Osteocyte (in vitro differentiated cells): ENCODE measurements at places on chromosomes 3 and 15. TPM values are rescaled to one million over a fixed set of nuclear protein-coding genes. Genes with fewer than 3 reads are reported as not detected.

MED12L gene
- 1.4 TPM in 2 replicates for total RNA-seq

P2RY12 gene
- not detected in 2 replicates for total RNA-seq

HRG gene
- total RNA-seq, result not detected in 2 replicates

FBXL22 gene
- total RNA-seq, result 0.48 and 0.52 TPM in 2 replicates

SPTBN5 gene
- total RNA-seq, result 3.0 and 3.2 TPM in 2 replicates

CFAP91 gene
- not detected in 2 replicates for total RNA-seq

NOX5 gene
- not detected in 2 replicates for total RNA-seq

TUSC7 gene
- not detected in 2 replicates for total RNA-seq

CXCR6 gene
- not detected in 2 replicates for total RNA-seq

TMC3 gene
- total RNA-seq, result not detected in 2 replicates

ADCY5 gene
- 10.6 and 15.3 TPM in 2 replicates for total RNA-seq

KCNAB1 gene
- 0.21 and 0.24 TPM in 2 replicates for total RNA-seq

ACAN gene
- 11.6 and 13.2 TPM in 2 replicates for total RNA-seq

GRCh38 chr15:94203306-94203705 lies 28.1 kb upstream of the MCTP2 start:
- H3K4me3 ChIP-seq, result no peak overlapping the region
- no peaks in the 10 kb centered on the region for H3K27me3 ChIP-seq

- H3K27me3 ChIP-seq, result no peaks in the 10 kb centered on the region
- H3K27ac ChIP-seq, result no peak overlapping the region
- peaks cover 6% of the 10 kb centered on the region for H3K4me1 ChIP-seq
- H3K4me3 ChIP-seq, result no peak overlapping the region
- peaks cover 46% of the 10 kb centered on the region for H3K36me3 ChIP-seq
- DNase-seq, result no peak
Measured at GRCh38 chr3:11300970-11301369, 28.8 kb downstream of the ATG7 start.

- DNase-seq, result no peak
- H3K27me3 ChIP-seq, result no peaks in the 10 kb centered on the region
- H3K27ac ChIP-seq, result peak overlapping the region; percentile 95
- peaks cover 62% of the 10 kb centered on the region for H3K4me1 ChIP-seq
- H3K36me3 ChIP-seq, result peaks cover 2% of the 10 kb centered on the region
Measured at GRCh38 chr3:189303584-189303983, 131.8 kb downstream of the TPRG1 start.

GRCh38 chr15:76149291-76149915 lies 89.6 kb downstream of the TMEM266 start:
- H3K36me3 ChIP-seq, result no peaks in the 10 kb centered on the region
- H3K27ac ChIP-seq, result no peak overlapping the region
- no peak overlapping the region for H3K4me3 ChIP-seq
- no peak for DNase-seq
- peaks cover 28% of the 10 kb centered on the region for H3K27me3 ChIP-seq
- H3K4me1 ChIP-seq, result peaks cover 3% of the 10 kb centered on the region

- H3K36me3 ChIP-seq, result no peaks in the 10 kb centered on the region
- no peak overlapping the region for H3K4me3 ChIP-seq
- no peak overlapping the region for H3K27ac ChIP-seq
- no peak for DNase-seq
- H3K4me1 ChIP-seq, result no peaks in the 10 kb centered on the region
Measured at GRCh38 chr3:63251499-63251898, 26.6 kb upstream of the SYNPR start.

GRCh38 chr3:72597756-72598195 lies 250.5 kb downstream of the SHQ1 start:
- no peaks in the 10 kb centered on the region for H3K36me3 ChIP-seq
- no peak overlapping the region for H3K4me3 ChIP-seq
- no peak overlapping the region for H3K27ac ChIP-seq
- DNase-seq, result no peak
- peaks cover 31% of the 10 kb centered on the region for H3K27me3 ChIP-seq

GRCh38 chr15:34332553-34333120 lies 4.9 kb downstream of the SLC12A6 start:
- H3K27ac ChIP-seq, result no peak overlapping the region
- DNase-seq, result no peak
- no peaks in the 10 kb centered on the region for H3K27me3 ChIP-seq
- peaks cover 54% of the 10 kb centered on the region for H3K4me1 ChIP-seq
- H3K4me3 ChIP-seq, result no peak overlapping the region

GRCh38 chr15:45199136-45199810 lies 11.5 kb upstream of the SHF start:
- DNase-seq, result no peak
- H3K36me3 ChIP-seq, result no peaks in the 10 kb centered on the region
- H3K4me1 ChIP-seq, result peaks cover 4% of the 10 kb centered on the region
- H3K4me3 ChIP-seq, result no peak overlapping the region
- no peak overlapping the region for H3K27ac ChIP-seq

GRCh38 chr3:138202945-138203701 lies 16.0 kb downstream of the ARMC8 start:
- no peak overlapping the region for H3K27ac ChIP-seq
- no peak overlapping the region for H3K4me3 ChIP-seq
- peaks cover 4% of the 10 kb centered on the region for H3K4me1 ChIP-seq
- H3K36me3 ChIP-seq, result no peaks in the 10 kb centered on the region
- DNase-seq, result no peak

DNA sequence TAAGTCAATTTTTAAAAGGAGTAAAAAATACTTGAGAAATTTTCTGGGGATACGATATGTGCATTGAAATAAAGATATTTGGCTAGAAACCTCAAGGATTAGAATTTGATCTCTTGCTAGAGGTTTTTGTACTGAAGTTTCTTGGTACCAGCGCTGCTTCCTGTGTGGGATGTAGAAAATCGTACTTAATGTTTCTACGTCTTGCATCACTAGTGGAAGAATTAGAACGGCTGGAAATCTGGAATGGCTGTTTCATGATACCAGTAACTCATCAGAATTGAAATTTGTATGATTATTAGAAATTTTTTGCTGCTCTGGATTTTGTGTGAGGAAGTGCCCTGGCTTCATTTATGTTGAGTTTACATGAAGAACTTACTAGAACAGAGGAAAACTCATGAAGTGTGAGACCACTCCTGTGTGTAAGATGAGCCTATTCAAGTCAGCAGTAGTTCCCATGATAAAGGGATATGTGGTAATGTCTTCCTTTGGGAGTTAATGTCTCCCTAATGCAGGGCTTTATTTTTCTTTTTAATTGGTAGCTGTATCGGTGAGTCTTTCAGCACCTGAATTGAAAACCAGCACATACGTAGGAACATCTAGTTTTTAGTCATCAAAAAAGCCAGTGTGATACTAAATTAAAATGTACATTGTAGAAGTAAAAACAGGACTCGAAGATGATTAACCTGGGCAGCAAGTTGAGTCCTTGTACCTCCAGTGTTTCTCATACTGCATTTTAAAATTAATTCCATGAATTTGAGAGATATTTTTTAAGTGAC lies 3.2 kb downstream of the KBTBD8 start:
- H3K4me1 ChIP-seq, result peaks cover 9% of the 10 kb centered on the region
- H3K27me3 ChIP-seq, result peaks cover 6% of the 10 kb centered on the region
- H3K4me3 ChIP-seq, result no peak overlapping the region
- H3K36me3 ChIP-seq, result no peaks in the 10 kb centered on the region
- no peak overlapping the region for H3K27ac ChIP-seq
- no peak for DNase-seq

DNA sequence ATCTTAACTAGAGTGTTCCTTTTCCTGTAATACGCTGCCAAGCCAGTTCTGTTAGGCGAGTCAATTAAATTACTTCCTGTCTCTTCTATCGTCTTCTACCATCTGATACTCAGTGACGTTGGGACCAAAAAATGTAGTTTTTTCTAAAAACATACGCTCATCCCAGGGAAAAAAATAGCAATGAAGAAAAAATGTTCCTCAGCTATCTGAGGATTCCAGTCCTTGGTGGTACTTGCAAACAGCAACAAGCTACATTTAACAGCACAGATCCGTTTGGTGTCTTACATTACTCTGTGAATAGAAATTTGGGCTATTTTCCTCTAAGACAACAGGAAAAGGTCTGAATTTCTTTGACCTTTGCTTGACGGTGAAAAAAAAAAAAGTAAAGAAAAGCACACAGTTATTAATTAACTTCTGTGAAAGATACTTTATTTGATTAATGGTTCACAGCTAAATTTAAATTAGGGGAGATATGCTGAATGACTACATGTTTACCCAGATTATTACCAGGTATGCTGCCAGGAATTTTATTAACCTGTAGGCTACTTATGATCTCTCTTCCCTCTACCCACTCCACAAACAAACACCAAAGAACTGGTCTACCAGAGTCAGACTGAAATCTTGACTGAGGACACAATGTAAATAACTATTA lies 254.4 kb upstream of the ZPLD1 start:
- H3K4me1 ChIP-seq, result peaks cover 12% of the 10 kb centered on the region
- no peak for DNase-seq
- no peaks in the 10 kb centered on the region for H3K27me3 ChIP-seq

DNA sequence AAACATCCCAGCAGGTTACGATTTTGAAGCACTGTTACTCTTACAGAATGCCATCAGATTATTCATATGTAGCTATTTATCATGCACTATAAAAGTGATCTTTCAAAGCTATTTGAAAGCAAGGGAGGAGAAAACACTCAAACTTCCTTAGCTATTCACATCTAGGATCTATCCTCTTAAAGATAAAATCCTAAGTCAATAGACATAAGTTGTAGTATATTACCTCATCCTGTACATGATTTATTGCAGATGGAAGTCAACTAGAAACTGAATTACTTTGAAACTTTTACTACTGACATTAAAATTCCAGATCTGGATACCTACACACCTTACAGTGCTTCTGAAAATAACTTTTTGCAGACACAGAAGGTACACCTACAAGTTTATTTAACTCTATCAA lies 197.2 kb downstream of the MEIS2 start:
- no peaks in the 10 kb centered on the region for H3K27me3 ChIP-seq
- H3K4me1 ChIP-seq, result peaks cover 14% of the 10 kb centered on the region
- no peak overlapping the region for H3K27ac ChIP-seq
- H3K4me3 ChIP-seq, result no peak overlapping the region
- DNase-seq, result no peak
- peaks cover 5% of the 10 kb centered on the region for H3K36me3 ChIP-seq

DNA sequence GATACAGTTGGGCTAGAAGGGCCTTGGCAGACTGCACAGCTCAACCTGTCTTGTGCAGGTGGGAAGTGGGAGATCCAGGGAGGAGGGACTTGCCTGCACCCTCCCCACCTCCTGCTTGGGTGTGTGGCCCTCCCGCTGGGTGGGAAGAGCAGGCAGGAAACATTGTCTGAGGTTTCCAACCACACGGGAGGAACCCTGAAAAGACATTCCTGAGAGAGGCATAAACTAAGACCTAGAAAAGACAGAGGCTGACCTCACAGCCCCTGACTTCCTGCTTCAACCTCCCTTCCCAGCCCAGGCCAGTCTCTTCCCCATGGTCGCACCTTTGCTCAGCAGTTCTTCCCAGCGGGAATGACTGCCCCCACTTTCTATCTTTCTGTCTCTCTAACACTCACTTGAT lies 46.3 kb upstream of the INSYN1 start:
- H3K27ac ChIP-seq, result peak overlapping the region; percentile 10
- no peak for DNase-seq
- H3K36me3 ChIP-seq, result no peaks in the 10 kb centered on the region

DNA sequence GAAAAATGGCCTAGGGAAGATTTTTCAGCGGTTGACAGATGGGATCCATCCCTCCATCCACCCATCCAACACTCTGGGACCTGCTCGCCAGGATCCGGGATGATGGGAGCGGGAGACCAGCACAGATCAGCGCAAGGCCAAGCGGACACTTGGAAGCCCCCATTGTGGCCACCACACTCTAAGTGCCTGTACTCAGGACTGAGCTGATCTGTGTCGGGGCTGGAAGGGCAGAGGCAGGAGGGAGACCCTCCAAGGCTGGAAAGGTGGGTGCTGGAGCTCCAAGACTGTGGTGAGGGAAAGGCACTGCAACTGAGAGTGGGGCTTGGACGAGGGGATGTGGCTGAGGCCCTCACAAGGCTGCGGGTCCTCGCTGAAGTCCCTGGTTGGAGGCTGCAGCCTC lies 91.8 kb upstream of the TRPM1 start:
- peaks cover 2% of the 10 kb centered on the region for H3K4me1 ChIP-seq
- H3K27me3 ChIP-seq, result peaks cover 24% of the 10 kb centered on the region
- no peak overlapping the region for H3K4me3 ChIP-seq
- DNase-seq, result no peak

GRCh38 chr3:97990624-97991292 lies 18.5 kb upstream of the RIOX2 start:
- no peak for DNase-seq
- no peak overlapping the region for H3K27ac ChIP-seq

- H3K27me3 ChIP-seq, result no peaks in the 10 kb centered on the region
- no peak overlapping the region for H3K27ac ChIP-seq
- H3K4me1 ChIP-seq, result peaks cover 7% of the 10 kb centered on the region
- H3K4me3 ChIP-seq, result no peak overlapping the region
Measured at GRCh38 chr3:192862408-192863090, 55.1 kb downstream of the MB21D2 start.

DNA sequence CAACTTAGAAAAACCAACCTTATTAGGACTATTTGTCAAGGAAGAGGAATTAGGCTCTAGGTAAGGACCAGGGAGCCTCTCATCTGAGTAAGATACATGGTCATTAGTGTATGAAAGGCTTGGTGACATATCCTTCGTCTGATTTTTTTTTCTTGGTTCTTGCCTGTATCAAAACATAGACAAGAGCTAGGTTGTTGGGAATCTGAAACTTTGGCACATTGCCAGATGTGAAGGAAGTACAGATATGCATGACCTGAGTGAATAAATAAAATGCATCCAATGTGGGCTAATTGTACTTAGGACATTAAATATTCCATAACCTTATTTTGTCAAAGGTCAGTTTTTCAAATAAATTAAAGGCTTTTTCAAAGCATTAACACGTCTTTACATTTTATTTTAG lies 151.8 kb downstream of the SYNPR start:
- no peaks in the 10 kb centered on the region for H3K36me3 ChIP-seq
- no peaks in the 10 kb centered on the region for H3K4me1 ChIP-seq
- DNase-seq, result no peak
- no peak overlapping the region for H3K4me3 ChIP-seq

DNA sequence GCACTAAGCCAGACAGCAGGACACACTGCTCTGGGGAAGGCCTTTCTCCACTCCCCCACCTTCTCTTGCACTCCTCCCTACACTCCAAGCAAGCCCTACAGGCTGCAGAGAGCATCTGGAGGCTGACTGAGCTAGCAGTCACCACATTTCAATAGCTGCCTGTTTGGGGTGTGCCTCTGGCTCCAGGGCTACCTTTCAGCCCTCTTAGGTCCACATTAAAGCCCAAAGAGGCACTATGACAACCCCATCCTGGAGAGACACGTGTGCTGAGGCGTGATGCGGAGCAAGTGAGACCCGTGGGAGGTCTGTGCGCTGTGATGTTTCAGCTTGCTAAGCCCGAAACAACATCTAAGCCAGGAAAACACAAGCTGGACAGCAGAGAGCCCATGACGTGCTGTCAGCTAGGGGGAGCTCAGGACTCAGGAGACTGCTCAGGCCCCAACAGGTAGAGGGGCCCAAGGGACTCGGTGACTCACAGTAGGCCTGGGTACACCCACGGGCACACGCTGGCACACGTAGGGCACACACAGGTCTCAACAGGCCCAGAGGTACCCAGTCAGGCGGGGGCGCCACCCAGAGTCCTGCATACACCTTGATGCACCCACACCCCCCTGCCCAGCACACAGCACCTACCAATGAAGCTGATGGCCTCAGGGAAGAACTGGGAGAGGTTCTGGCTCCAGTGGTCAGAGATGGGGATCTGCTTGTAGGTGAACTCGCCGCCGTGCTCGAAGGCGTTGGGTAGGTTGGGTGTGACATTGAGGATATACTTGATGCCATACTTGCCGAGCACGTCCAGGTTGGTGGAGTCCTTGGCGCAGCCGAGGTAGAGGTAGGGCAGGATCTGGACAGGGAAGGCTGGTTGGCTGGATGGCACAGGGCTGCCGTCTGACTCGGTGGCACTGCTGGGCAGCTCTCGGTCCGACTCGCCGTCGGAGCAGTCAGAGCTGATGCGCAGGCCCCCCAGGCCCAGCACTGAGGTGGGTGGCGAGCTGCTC lies 2.8 kb downstream of the DUSP7 start:
- H3K36me3 ChIP-seq, result peaks cover 22% of the 10 kb centered on the region
- H3K4me3 ChIP-seq, result peak overlapping the region; percentile 87
- DNase-seq, result no peak
- H3K27me3 ChIP-seq, result no peaks in the 10 kb centered on the region
- H3K4me1 ChIP-seq, result peaks cover 47% of the 10 kb centered on the region
- peak overlapping the region; percentile 97 for H3K27ac ChIP-seq
